ENCODE measurements at places on chromosomes 3 and 15.

DNA sequence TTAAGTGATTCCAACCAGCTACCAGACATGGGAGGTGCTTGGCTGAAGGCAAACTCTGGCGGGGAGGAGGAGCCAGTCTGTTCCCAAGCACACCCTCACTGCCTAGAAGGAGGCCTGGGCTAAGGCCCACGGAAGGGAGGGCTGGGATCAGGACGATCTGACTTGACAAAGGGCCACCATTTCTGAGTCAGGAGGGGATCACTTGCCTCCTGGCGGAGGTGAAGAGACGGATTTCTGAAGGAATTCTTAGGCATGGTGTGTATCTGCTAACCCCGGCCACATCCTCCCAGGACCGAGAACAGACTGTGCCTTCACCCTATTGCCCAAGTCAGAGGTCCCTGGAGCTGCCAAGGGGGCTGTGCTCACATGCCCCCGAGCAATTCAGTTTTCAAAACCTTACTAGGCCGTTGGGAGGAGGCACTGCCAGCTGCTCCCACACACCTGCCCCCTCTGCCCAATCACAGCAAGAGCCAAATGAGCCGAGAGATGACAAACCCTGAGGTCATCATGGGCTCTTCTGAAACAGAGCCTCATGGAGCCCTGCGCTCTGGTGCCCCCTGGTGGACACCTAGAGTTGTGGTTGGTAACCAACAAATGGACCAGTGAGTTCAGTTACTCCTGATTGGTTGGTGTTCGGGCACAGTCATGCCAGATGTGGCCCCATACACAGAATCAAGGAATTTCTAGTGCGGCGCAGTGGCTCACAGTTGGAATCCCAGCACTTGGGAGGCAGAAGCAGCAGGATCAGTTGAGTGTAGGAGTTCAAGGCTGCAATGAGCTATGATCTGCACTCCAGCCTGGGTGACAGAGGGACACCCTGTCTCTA is 6.5 kb upstream of the TNK2 start:
- peak; percentile 95 for DNase-seq

DNA sequence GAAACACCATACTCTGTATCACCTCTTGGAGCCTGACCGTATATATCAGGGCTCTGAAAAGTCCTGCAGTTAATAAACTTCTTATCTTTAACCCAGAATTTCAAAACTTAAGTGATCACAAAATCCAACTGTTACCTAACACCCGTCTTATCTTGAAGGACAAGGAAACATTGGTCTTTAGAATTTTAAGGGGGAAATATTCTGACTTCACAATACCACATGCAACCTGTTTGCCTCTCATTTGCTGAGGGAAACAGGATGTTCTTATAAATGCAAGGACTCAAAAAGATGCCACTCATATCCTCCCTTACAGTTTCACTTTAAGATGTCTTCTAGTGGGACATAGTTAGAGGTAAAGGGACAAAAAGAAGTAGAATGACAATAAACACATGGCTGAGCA is 67.9 kb downstream of the CRTC3 start:
- DNase-seq, result no peak

DNA sequence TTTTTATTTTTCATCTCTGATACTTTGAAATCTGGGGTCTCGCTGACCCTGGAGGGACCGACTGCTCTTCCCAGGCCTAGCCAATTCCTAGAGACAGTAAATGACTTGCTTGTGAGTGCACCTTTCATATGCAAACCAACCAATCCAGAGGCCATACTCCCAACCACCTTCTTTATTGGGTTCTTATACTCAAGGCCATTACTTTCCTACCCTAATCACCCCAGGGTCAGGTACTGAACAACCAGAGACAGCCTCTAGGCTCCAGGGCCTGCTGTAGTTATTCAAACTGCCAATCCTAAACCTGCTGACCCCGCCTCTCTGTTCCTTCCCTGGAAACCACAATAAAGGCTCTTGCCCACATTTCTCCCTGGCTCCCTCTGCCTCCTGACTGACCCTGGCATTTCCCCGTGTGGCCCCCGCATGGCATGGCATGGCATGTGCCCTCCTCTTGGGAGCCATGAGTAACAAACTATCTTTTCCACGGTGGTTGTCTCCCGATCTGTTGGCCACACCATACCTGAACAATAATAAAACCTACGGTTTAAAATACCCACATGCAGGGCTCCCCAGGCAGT is 42.9 kb downstream of the ADCY5 start:
- DNase-seq, result no peak

GRCh38 chr3:61908382-61908781 is 347.0 kb downstream of the PTPRG start:
- peak; percentile 84 for DNase-seq

DNA sequence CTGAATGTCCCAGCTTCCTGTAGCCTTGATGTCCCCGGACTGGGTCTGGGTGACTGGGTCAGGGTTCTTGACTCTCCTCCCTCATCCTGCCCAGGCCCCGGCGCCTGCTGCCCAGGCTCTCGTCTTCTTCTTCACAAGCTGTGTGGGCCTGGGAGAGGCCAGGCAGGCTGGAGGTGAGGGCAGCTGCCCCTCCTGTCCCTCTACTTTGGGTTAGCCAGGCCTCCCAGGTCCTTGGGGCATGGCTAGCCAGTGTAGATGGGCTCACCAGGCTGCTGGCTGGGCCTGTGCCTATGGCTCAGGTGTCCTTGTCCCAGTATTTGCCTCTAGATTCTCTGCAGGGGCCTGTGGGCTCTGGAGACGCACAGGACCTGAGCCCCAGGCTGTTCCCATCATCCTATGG is 31.8 kb downstream of the TKT start:
- no peak for DNase-seq

DNA sequence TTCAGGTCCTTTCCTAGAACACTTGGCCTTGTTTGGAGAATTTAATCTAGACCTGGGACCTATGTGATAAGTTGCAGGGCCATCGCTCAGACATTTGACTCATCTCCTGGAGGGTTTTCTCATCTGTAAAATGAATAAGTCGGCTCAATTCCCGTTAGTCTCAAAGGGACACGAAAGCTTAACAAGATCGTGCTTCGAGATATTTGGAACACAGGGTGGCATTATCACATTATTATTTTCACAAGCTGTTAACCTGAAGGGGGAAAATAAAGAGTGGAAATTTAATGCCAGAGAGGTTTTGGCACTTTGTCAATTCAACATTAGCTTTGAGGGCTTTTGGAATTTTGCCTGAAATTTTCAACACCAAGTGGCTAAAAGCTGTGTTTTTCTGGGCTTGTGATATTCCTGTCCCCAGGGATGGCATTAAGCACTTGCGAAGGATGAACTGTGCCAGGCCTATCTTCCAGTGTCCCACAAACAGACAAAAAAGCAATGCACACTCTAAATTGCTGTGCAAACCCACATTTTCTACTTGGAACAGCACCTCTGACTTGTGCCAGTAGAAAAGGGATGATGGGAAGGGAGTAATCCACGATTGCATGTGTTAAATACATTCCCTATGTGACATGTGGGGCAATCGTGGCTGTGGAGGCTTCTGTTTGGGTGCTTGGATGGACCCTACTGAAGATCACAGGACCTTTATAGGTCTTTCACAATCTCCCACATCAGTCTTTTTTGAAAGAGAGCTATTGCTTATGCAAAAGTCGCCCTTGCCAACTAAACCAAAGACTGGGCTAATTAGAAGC is 478.7 kb downstream of the MFSD1 start:
- no peak for DNase-seq

DNA sequence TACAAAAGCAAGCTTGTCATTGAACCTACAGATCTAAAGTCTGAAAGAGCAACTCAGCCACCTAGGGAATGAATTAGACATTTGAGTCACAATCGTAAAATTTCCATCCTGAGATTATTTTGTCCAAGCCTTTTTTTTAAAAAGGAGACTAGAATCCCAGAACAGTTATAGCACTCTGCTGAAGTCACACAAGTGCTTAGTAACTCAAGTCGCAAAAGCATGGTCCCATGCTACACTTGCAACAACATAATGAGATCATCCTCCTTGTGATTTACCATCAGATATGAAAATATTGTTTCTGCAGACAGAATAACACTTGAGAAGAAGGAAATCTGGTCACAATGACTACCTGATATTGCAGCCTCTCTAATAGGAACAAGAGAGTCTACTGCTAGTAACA is 106.7 kb downstream of the ZIC4 start:
- no peak for DNase-seq

DNA sequence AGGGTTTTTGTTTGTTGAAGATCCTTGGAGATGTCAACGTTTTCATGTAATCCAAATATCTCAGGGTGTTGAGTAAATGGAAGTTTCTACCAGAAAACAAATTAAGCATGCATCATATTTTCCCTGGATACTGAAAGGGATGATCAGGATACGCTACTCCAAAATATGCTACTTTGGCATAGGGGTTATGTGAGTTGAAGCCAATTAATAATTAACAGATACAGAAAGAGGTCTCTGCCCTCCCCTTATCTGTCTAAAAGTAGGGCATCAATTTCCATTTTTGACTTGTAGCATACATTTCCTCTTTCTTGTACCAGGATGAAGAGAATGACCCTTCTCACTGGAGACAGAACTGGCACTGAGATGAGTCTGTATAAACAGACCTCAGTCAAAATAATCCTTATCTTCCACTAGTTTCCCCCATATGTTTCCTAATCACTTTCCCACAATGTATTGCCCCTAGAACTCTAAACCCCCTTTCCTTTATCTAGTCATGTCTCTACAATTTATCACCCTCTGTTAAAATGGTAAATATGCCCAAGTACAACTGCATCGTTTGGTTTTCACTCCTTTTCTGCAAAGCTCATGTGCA is 17.4 kb upstream of the ASB14 start:
- no peak for DNase-seq

DNA sequence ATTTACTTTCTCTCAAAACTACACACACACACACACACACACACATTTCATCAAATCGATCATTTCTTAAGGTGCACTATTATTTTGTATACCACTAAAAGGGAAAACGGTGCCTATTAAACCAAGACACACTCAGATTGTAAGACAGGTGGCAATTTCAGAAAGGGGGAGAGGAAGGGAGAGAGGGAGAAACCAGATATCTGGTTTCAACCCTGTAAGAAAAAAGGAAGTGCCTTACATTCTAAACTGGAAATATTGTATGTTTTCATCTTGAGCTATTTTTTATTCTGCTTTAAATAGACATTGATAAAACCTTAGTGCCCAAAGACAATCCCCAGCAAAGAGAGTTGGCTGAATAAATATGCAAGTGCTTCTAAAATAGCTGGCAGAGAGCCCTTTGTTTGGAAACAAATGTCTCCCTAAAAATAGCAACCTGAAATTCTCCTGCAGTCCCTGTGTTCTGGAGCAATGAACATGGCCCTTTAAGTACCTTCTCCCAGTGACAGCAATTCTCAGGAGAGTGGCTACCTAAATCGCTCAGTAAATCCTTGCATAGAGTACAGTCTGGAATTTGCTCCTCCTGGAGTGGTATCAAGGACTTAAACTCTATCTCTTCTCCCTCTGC is 85.7 kb downstream of the RARB start:
- DNase-seq, result no peak

DNA sequence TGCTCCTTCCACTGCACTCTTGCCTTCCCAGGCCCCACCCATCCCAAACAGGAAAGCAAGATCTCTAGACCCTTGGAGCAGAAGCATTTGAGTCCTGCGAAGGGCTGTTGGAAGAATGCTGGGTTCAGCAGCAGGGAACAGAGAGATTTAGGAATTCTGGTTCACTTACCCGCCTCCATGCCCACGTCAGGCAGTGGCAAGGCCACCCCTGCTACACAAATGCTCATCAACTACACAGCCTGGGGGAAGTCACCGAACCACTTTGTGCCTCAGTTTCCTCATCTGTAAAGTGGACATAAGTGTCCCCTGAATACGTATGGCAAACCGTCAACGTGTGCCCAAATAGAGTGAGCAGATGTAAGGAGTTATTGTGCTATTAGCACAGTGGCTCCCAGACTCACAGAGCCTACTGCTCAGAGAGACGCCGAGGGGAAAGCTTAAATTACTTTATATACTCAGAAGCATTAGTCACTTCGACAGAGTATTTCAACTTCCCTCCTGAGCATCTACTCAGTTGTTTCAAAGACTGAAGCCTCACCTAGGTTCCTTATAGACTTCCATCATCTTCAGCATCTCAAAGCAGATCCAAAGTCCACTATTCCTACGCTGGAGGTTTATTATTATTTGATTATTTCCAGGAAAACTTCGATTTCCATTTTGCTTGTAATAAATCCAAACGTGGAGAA is 905 bp downstream of the HOMER2 start:
- DNase-seq, result no peak

DNA sequence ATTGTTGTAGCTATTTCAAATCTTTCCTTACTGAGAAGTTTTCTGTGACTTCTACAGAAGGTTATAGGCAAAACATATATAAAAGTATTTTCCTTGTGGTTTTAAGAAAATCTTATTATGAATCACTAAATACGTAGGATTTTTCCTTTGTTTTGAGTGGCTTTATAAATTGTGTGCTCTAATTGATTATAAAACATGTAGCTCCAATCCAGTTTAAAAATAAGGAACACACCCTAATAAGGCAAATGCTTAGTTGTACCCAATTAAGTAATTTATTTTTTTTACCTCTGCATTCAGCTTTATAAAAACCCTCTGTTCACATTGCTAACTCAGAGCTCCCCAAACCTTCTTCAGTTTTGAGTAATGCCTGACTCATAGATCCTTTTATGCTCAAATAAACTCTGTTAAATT is 408.0 kb downstream of the NAALADL2 start:
- peak; percentile 82 for DNase-seq

All from HCEC 1CT (cell line).